Activated T-helper 1 cell treated with anti-CD3 and anti-CD28 coated beads, Interleukin-2, amount 50 U/mL, for 16 hours (primary cell): ENCODE measurements at places on chromosomes 3 and 15.

DNA sequence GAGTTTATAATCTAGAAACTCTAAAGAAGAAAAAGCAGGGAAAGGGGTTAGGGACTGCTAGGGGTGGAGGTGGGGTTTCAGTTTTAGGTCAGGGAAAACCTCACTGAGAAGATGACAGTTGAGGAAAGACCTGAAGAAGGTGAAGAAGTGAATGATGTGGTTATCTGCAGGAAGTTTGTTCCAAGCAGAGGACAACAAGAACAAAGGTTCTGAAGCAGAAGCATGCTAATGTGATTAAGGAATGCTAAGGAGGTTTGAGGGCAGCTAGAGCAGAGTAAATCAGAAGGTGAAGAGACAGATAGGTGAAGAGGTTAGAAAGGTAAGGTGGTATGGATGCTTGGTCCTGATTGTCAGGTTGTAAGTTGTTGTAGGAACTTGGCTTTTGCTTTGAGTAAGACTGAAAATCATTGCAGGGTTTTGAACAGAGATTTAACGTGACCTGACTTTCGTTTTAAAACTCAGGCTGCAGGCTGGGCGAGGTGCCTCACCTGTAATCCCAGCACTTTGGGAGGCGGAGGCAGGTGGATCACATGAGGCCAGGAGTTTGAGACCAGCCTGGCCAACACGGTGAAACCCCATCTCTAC lies 8.6 kb downstream of the OXSR1 start:
- DNase-seq: no peak

GRCh38 chr15:85027033-85027380 lies 45.4 kb downstream of the PDE8A start:
- DNase-seq: no peak

GRCh38 chr3:183255348-183255730 lies 2.3 kb downstream of the B3GNT5 start:
- DNase-seq: no peak

GRCh38 chr15:28113394-28114113 lies 14.4 kb upstream of the OCA2 start:
- DNase-seq: no peak

- no peak for DNase-seq
Observed at GRCh38 chr3:117104792-117105191, 395.2 kb downstream of the TUSC7 start.

GRCh38 chr3:116265320-116265695 lies 180.0 kb downstream of the LSAMP start:
- no peak for DNase-seq

DNA sequence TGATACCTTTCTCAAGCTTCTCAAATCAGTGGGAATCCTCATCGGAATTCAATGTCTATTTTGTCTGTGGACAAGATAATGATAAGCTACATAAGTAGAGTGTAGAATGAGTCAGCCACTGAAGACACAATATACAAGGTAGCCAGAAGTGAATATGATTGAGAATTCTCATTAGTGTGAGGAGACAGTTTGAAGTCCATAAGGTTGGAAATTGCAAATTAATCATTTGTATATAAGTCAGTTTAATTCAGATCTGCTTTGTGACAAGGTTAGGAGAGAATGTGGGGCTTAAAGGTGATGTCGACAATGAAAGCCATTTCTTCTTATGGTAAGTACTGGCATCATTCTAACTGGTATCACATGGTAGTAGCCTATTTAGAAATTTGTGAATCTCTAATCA lies 4.2 kb downstream of the ARPP21 start:
- no peak for DNase-seq

GRCh38 chr15:77625376-77625775 lies 7.3 kb downstream of the LINGO1 start:
- DNase-seq: no peak

DNA sequence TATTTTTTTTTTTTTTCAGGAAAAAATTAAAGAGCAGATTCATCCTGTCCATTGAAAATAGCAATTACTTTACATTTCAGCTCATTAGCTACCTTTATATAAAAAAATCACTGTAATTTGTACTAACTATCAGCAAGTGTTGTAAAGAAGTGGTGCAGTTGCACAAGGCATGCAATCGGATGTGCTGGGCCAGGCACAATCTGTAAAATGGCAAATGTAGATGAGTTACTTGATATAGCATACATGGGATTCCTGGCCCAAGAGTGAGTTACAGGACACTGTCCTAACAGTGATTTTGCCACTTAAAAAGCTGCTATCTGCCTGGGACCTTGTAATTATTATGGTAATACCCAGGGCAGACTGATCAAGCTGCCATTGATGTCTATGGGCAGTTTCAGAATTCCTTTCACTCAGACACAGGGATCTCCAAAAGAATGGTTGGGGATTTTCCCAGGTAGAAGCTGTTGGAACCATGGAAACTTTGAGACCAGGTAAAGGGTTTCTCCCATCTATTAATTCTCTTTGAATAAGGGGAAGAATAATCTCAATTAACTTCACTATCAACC lies 182.2 kb upstream of the ICE2 start:
- no peak for DNase-seq

- DNase-seq: no peak
Observed at GRCh38 chr15:66783314-66783713, 81.3 kb downstream of the SMAD6 start.

DNA sequence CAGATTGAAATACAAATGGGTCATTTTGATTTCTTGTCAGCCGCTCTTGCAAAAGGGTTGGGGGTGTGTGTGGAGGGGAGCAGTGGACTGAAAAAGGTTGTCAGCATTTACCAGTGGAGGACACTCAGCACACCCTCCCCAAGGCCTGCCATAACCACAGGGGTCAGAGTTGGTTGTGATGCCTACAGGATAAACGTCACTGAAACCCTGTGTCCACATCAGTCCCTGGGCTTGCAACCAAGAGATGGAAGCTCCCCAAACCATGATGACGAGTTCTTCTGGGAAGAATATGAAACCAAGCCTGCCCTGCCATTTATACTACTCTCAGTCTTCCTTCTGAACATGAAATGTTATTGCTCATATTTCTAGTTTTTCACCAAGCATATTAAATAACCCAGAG lies 54.0 kb upstream of the UMPS start:
- no peak for DNase-seq

GRCh38 chr3:151305060-151305774 lies 11.4 kb downstream of the GPR87 start:
- DNase-seq: no peak

DNA sequence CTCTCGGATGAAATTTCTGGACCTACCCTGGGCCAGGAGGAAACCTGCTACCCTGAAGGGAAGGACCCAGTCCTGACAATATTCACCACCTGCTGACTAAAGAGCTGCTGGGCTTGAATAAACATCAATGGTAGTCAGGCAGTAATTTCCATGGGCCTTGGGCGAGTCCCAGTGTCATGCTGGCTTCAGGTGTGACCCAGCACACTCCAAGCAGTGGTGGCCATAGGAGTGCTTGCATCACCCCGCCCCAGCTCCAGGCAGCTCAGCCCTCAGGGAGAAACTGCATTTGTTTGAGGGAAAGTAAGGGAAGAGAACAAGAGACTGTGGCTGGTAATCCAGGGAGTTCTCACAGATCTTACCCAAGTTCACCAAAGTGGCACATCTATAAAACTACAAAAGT lies 261.8 kb upstream of the DCBLD2 start:
- DNase-seq: no peak

- DNase-seq: no peak
Observed at GRCh38 chr3:31755926-31756658, 223.4 kb downstream of the STT3B start.

GRCh38 chr3:62266668-62267283 lies 106.6 kb downstream of the FEZF2 start:
- DNase-seq: no peak

DNA sequence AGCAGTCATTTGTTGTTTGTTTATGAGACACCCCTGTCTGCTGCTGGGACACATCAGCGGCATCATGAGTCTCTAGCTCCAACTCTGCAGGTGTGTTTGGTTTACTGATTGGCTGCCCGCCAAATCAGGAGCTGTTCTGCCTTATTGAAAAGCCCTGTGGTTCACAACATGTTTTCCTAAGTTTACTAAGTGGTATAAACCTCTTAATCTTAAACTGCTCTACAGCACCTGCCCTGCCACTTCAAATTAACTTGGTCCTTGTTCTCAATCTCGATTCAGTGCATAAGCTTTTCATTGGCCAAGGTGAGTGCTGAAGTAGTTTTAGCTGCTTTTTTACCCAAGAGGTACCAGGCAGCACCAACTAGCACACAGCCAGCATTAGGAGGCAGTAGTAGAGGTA lies 77.8 kb upstream of the WDR72 start:
- DNase-seq: no peak

GRCh38 chr3:64586952-64587351 lies 100.8 kb downstream of the ADAMTS9 start:
- no peak for DNase-seq

GRCh38 chr3:195616681-195617080 lies 32.9 kb upstream of the APOD start:
- DNase-seq: no peak
